ENCODE measurements at places on chromosomes 1 and 21. TPM values are rescaled to one million over a fixed set of nuclear protein-coding genes. Genes with fewer than 3 reads are reported as not detected.

LAD1 gene
- 29.0 TPM for total RNA-seq

- DNase-seq = peak; percentile 59
- H3K4me1 ChIP-seq = no peaks in the 10 kb centered on the region
- H3K4me3 ChIP-seq = no peak overlapping the region
- no peaks in the 10 kb centered on the region for H3K27me3 ChIP-seq
Observed at GRCh38 chr1:111030590-111030989, 66.9 kb upstream of the LRIF1 start.

DNA sequence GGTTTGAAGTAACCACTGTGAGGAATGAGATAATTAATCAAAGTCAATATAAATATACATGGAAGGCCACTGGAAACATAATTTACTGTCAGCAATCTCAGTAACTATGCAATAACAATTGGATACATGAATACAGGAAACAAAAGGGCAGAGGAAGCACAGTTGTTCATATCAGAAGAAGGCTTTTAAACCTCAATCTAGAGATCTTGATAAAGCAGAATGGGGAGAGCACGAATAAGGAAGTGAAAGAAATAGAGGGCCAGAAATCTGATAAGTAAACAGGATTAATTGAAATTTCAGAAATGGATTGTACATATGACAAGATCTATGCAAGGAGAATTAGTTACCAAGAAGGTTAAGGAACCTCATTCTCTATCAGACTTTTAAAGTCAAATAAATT is 93.0 kb downstream of the EVI5 start:
- no peak for DNase-seq
- H3K27me3 ChIP-seq = no peaks in the 10 kb centered on the region
- H3K4me1 ChIP-seq = no peaks in the 10 kb centered on the region
- H3K27ac ChIP-seq = no peak overlapping the region

DNA sequence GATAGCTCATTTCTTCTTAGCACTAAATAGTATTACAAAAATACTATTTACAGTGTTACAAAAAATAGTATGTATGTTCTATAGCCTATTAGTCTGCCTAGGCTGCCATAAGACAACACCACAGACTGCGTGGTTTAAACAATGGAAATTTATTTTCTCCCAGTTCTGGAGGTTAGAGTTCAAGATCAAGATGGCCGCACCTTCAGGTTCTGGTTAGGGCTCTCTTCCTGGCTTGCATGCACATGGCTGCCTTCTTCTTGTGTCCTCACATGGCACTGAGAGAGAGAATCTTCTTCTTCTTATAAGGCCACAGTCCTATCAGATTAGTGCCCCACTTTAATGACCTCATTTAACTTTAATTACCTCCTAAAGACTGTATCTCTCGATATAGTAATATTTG is 4.1 kb downstream of the ATF6 start:
- H3K27ac ChIP-seq = no peak overlapping the region
- H3K4me3 ChIP-seq = no peak overlapping the region
- H3K36me3 ChIP-seq = no peaks in the 10 kb centered on the region
- DNase-seq = no peak
- H3K27me3 ChIP-seq = no peaks in the 10 kb centered on the region
- H3K4me1 ChIP-seq = no peaks in the 10 kb centered on the region

GRCh38 chr1:182293119-182293589 is 98.4 kb downstream of the GLUL start:
- H3K27me3 ChIP-seq = no peaks in the 10 kb centered on the region
- DNase-seq = no peak
- no peaks in the 10 kb centered on the region for H3K36me3 ChIP-seq
- no peaks in the 10 kb centered on the region for H3K4me1 ChIP-seq
- no peak overlapping the region for H3K4me3 ChIP-seq

DNA sequence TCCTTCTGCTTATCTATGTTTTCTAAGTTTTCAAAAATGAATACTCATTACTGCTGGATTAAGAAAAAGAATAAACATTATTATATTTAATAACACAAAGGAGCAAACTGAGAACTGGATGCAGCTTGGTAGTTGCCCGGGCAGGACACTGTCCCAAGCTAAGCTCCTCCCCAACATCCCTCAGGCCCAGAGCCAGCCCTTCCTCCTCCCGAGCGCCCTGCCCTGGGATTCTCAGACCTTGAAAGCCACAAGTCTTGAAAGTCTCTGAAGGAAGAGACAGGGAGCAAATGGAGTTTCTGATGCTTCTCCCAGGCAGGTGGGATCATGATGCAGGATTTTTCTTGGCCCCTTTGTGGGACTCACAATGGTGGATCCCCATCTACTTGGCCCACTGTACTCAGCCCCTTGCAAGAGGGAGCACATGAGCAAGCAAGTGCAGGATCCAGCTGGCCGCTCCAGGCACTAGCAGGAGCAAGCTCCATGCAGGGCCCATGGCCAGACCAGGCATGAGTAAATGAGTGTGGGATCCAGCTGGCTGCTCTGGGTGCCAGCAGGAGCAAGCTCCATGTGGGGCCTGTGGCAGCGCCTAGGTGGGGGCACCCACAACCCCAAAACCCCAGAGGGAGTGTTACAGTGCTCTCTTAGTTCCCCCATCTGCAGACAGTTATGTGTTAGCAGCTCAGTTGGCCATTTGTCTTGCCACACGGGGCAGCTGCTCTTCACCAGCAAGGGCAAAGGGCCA is 32.1 kb upstream of the RAB4A start:
- no peak for DNase-seq
- no peak overlapping the region for H3K27ac ChIP-seq
- peaks cover 10% of the 10 kb centered on the region for H3K4me1 ChIP-seq
- no peaks in the 10 kb centered on the region for H3K27me3 ChIP-seq
- H3K4me3 ChIP-seq = no peak overlapping the region
- H3K36me3 ChIP-seq = peaks cover 14% of the 10 kb centered on the region

KIAA1614 gene
- total RNA-seq = 0.88 TPM

GRCh38 chr1:67945733-67946374 is 104.6 kb downstream of the DIRAS3 start:
- no peak for DNase-seq
- no peaks in the 10 kb centered on the region for H3K27me3 ChIP-seq
- no peak overlapping the region for H3K27ac ChIP-seq
- H3K4me3 ChIP-seq = no peak overlapping the region

DNA sequence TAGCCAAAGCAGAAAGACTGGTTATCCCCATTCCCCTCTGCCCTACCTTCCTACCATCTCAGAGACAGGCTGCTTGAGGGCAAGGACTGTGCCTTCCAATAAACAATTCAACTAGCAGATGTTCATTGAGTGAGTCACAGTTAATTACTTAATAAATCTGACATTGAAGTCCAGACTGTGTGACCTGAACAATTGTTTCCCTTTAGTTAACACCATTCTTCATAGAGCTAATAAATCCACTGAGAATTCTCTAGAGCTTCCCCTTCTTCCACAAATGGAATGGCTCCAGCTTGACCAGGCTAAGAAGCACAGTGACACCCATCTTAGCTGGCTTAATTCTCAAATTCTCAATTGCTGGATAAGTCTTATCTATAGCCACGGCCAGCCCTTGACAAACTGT is 61.9 kb upstream of the GJA5 start:
- H3K27me3 ChIP-seq = peaks cover 1% of the 10 kb centered on the region
- 0 out of 2 replicates have a peak, but pooled peaks cover 2% of the 10 kb centered on the region for H3K4me1 ChIP-seq
- DNase-seq = no peak
- no peaks in the 10 kb centered on the region for H3K36me3 ChIP-seq
- no peak overlapping the region for H3K27ac ChIP-seq

- no peaks in the 10 kb centered on the region for H3K27me3 ChIP-seq
- no peaks in the 10 kb centered on the region for H3K36me3 ChIP-seq
- H3K27ac ChIP-seq = no peak overlapping the region
- no peak overlapping the region for H3K4me3 ChIP-seq
Observed at GRCh38 chr1:193694741-193695140, 508.3 kb upstream of the B3GALT2 start.

SELP gene
- not detected for total RNA-seq

GRCh38 chr1:175132436-175132835 is 60.1 kb downstream of the KIAA0040 start:
- DNase-seq = no peak
- H3K27me3 ChIP-seq = 0 out of 2 replicates have a peak, but pooled peaks cover 2% of the 10 kb centered on the region
- H3K27ac ChIP-seq = no peak overlapping the region
- H3K4me3 ChIP-seq = no peak overlapping the region

GRCh38 chr1:5994713-5995621 is 2.7 kb upstream of the NPHP4 start:
- H3K4me1 ChIP-seq = no peaks in the 10 kb centered on the region
- H3K27ac ChIP-seq = no peak overlapping the region
- no peak for DNase-seq
- H3K27me3 ChIP-seq = no peaks in the 10 kb centered on the region

HSD11B1 gene
- not detected for total RNA-seq

GRCh38 chr1:233865902-233866301 is 38.6 kb upstream of the SLC35F3 start:
- peaks cover 7% of the 10 kb centered on the region for H3K36me3 ChIP-seq
- no peaks in the 10 kb centered on the region for H3K27me3 ChIP-seq
- no peak overlapping the region for H3K27ac ChIP-seq
- no peak for DNase-seq

EXTL1 gene
- total RNA-seq = 1.1 TPM

- H3K4me3 ChIP-seq = no peak overlapping the region
- H3K27me3 ChIP-seq = no peaks in the 10 kb centered on the region
- H3K4me1 ChIP-seq = no peaks in the 10 kb centered on the region
Observed at GRCh38 chr1:87061742-87062156, 147.3 kb downstream of the HS2ST1 start.

DNA sequence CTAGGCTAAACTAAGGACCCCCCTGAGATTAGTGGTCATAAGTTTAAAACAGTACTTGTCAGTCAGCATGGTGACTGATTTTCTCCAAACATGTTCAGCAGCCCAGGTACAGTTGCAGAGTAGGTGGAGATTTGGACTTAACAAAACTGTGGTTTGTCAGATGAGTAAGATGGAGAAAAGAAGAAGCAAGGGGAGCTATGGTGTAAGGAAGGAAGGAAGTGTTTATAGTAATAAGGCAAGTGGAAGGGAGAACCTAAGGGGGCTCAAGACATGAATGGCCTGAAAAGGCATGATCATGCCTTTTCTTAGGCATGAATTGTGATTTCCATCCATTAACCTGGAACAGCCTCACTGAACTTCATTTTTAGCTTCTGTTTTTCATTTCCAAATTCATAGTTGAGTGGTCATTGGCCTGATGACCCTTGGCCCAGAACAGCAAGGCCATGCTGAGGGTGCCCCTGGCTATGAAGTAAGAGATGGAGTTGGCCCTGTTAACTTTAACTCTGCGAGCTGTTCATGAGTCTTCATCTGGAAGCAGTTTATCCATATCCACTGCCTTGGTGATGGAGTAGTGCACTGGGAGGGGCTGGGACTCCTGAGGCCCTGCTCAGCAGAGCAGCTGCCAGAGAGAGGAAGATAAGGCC is 60.7 kb downstream of the LRRC8D start:
- no peak overlapping the region for H3K27ac ChIP-seq
- H3K36me3 ChIP-seq = peaks cover 31% of the 10 kb centered on the region
- H3K4me1 ChIP-seq = no peaks in the 10 kb centered on the region
- DNase-seq = no peak
- H3K27me3 ChIP-seq = no peaks in the 10 kb centered on the region
- no peak overlapping the region for H3K4me3 ChIP-seq

DNA sequence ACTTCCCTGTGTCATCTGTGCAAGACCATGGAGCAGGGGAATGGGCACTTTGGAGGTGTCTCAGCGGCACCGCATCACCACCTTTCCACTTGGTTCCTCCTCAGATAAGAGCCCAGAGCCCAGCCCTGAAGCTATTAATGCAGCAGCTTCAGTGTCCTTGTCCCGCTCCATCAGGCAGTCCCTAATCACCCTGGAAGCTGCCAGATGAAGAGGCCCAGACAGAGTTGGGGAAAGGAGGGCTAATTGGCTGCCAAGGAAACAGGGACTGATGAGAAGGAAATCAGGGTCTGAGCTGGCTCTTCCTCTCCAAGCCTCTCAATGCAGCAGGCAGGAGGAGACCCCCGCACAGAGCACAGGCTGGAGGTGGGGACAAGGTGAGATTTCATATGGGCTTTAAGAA is 83.1 kb upstream of the KLHDC7A start:
- no peak overlapping the region for H3K4me3 ChIP-seq
- peaks cover 6% of the 10 kb centered on the region for H3K4me1 ChIP-seq

- no peak for DNase-seq
- no peak overlapping the region for H3K27ac ChIP-seq
- H3K36me3 ChIP-seq = no peaks in the 10 kb centered on the region
- H3K27me3 ChIP-seq = peaks cover 5% of the 10 kb centered on the region
- H3K4me3 ChIP-seq = no peak overlapping the region
Observed at GRCh38 chr1:184889166-184889565, 85.1 kb downstream of the NIBAN1 start.

SHISA4 gene
- total RNA-seq = 8.1 TPM

- H3K4me1 ChIP-seq = no peaks in the 10 kb centered on the region
- no peaks in the 10 kb centered on the region for H3K27me3 ChIP-seq
- H3K27ac ChIP-seq = no peak overlapping the region
- no peak overlapping the region for H3K4me3 ChIP-seq
- no peak for DNase-seq
Observed at GRCh38 chr1:166368030-166368429, 201.2 kb upstream of the FAM78B start.

LMOD1 gene
- 0.31 TPM for total RNA-seq

HTR6 gene
- 0.29 TPM for total RNA-seq

CDK18 gene
- total RNA-seq = 38.5 TPM

RAB7B gene
- total RNA-seq = 0.83 TPM

CTH gene
- 15.3 TPM for total RNA-seq

- no peak for DNase-seq
- no peak overlapping the region for H3K4me3 ChIP-seq
- no peaks in the 10 kb centered on the region for H3K27me3 ChIP-seq
- peaks cover 4% of the 10 kb centered on the region for H3K4me1 ChIP-seq
- no peaks in the 10 kb centered on the region for H3K36me3 ChIP-seq
Observed at GRCh38 chr1:38334930-38335592, 288.5 kb upstream of the POU3F1 start.

DNA sequence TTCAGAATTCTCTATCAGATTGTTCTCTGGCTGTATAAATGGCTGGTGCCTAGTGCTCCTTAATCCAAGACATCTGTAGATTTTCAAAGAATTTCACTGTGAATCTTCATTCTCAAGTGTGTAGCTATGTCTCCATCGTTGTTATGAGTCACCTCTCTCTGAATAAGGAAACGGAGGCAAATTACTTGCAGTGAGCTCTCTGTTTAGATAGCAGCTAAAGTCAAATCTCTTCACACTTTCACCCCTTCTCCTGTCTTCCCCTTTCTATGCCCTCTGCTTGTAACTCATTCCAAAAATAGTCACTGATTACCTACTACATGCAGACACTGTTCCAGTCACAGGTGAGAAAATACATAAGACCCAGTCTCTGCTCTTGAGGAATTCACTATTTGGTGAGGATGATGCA is 39.7 kb downstream of the CHML start:
- no peaks in the 10 kb centered on the region for H3K27me3 ChIP-seq
- no peak overlapping the region for H3K27ac ChIP-seq
- no peaks in the 10 kb centered on the region for H3K4me1 ChIP-seq
- no peaks in the 10 kb centered on the region for H3K36me3 ChIP-seq
- no peak for DNase-seq
- no peak overlapping the region for H3K4me3 ChIP-seq

DNA sequence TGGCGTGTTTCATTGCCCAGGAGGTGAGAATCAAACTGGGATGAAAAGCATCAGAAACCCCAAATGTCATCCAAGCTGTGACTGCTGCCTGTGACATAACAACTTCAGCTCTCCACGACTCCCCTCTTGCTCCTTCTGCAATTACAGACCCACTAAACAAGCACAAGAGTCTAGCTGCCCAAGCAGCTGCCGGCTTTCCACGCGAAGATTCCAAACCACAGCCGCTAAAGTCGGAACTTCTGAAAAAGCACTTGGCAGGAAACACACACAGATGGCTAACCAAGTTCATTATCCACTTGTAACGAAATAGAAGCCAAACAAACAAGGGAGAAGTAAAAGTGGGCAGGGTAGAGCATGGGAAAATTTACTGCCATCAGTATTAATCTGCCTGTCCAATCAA is 198.1 kb downstream of the SLC35F3 start:
- H3K27ac ChIP-seq = no peak overlapping the region
- no peaks in the 10 kb centered on the region for H3K4me1 ChIP-seq
- H3K27me3 ChIP-seq = no peaks in the 10 kb centered on the region
- H3K4me3 ChIP-seq = no peak overlapping the region
- no peaks in the 10 kb centered on the region for H3K36me3 ChIP-seq

All from H9 (cell line).